ENCODE measurements at places on chromosomes 5 and 9. TPM values are rescaled to one million over a fixed set of nuclear protein-coding genes. Genes with fewer than 3 reads are reported as not detected.

The GAPVD1 gene
- 6.9 TPM for polyA plus RNA-seq

The C9orf50 gene
- not detected for polyA plus RNA-seq

The ELOVL7 gene
- 3.4 TPM for polyA plus RNA-seq

The PHYHD1 gene
- 45.7 TPM for polyA plus RNA-seq

GRCh38 chr9:18366184-18366583 lies 107.8 kb upstream of the ADAMTSL1 start:
- no peak for DNase-seq

- no peak for DNase-seq
These were observed 26.7 kb upstream of the STK32A start for GRCh38 chr5:147208134-147208533.

DNA sequence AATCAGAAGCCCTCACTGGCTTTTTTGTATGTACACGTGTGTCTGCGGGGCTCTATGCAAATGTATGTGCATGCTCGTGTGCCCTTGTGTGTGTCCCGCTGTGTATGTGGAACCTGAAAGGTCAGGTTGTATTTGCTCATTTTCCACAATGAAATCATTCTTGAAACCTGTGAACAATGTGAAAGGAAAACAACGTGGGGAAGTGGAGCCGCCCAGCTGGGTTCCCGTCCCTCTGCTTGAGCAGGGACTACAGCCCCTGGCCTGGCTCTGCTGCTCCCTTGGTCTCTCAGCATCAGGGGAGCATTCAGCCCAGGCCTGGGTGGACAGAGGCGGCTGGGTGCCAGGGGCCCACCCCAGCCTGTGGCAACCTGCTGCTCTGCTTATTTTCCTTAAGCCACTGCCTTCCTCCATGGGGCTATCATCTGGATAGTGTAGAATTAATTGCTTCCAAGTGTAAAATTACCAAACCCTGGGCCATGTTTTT lies 3.0 kb downstream of the ECSCR start:
- no peak for DNase-seq

GRCh38 chr5:127324756-127325155 lies 34.2 kb downstream of the MEGF10 start:
- no peak for DNase-seq

GRCh38 chr5:77180167-77181081 lies 30.1 kb upstream of the PDE8B start:
- DNase-seq = peak; percentile 83

DNA sequence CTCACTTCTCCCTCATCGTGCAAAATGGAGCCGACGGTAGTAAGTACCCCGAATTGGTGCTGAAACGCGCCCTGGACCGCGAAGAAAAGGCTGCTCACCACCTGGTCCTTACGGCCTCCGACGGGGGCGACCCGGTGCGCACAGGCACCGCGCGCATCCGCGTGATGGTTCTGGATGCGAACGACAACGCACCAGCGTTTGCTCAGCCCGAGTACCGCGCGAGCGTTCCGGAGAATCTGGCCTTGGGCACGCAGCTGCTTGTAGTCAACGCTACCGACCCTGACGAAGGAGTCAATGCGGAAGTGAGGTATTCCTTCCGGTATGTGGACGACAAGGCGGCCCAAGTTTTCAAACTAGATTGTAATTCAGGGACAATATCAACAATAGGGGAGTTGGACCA lies 979 bp downstream of the PCDHGA12 start:
- DNase-seq = no peak

DNA sequence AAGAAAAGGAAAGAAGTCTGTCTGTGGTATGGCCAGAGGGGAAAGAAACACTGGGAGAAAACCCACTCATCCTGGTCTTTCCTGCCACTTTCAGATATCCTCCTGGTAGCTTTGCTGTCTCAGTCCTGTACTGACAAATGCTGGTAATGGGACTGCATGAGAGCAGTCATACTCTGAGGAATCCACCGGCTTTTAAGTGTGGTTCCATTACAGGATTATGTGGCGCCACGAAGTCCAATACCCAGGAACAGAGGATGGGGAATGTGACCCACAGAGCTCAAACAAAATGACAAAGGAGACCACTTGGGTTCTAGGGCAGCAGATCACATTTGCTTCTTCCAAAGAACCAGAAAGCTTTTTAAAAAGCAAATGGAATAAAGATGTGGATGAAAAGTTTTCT lies 26.3 kb upstream of the FBP1 start:
- no peak for DNase-seq

- no peak for DNase-seq
These were observed 411.6 kb downstream of the BRINP1 start for GRCh38 chr9:118957585-118957984.

DNA sequence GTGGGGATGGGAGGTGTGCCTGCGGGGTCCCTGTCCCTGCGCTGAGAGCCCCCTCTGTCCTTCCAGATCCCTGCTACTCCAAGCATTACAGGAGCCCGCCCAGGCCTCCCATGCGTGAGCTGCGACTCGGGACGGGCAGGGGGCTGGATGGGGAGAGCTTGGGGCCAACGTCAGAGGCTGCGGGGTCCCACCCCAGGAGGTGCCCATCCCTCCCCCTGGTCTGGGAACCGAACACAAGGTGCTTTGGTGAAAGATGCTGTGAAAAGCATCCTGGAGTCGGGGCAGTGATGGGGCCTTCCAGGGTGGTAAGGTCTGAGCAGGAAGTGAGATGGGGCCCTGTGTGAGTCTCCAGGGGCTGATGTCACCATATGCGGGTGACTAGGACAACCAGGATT lies 2.7 kb downstream of the LCN9 start:
- peak; percentile 52 for DNase-seq

DNA sequence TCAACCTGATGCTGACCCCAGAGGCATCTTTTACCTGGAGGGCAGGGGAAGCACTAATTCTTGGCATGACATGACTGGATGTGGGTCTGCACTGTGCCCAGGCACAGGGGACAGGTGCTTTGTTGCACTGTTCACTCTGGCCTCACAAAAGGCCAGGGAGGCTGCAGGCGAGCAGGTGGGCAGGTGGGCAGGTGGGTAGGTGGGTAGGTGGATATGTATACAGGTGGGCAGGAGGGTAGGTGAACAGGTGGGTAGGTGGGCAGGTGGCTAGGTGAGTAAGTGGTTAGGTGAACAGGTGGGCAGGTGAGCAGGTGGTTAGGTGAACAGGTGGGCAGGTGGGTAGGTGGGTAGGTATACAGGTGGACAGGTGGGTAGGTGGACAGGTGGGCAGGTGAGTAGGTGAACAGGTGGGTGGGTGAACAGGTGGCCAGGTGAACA lies 1.5 kb downstream of the PAEP start:
- no peak for DNase-seq

DNA sequence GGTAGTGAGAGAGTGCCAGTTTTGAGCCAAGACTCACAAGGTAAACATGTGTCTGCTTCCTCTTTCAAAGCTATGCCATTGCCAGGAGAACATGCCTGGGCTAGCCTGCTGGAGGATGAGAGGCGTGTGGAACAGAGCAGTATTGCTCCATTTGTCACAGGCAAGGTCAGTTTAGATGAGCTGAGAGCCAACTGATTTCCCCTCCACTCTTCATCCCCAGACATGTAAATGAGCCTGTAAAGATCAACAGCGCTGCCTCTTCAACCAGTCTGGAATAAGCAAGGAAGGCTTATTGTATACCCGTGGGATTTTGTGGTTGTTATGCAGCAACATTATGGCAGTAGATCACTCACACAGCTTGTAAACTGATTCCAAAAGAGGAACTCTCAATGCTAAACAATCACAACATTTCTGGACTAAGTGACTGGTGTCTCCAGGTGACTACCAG lies 8.2 kb upstream of the GDNF start:
- no peak for DNase-seq

- DNase-seq = no peak
These were observed 1.4 kb downstream of the MYO10 start for GRCh38 chr5:16934677-16935153.

DNA sequence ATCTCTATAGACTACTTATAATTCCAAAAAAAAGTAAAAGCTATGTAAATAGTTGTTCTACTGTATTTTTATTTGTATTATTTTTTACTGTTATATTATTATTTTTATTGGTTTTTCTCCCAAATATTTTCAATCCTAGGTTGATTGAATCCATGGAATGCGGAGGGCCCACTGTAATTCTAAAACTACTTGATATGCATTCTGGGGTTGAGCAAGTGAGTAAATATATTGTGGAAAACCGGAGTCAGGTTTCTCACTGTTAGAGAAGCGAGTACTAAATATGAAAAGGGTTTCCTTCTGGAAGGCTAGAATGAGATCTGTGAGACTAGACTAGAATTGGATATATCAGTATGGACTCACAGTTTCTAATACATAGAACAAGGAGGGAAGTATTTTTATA lies 66.5 kb downstream of the FBXW11 start:
- no peak for DNase-seq

DNA sequence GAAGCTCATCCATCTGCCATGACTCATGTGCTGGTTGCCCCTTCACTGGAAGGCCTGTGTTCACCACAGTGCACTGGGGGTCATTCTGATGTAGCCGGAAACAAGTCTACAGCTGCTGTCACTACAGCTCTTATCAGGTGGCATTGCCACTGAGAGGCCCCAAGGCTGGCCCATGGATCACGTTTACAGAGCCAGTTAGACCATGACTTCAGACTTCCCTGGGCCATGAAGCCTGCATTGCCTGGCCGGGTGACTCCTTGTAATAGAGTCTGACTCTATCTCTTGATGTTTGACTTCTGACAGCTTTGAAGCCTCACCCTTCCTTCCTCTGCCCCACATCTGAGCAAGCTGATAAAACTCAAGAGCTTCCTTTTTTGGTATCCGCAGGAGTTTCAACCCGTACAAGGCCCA lies 473.5 kb upstream of the DAP start:
- DNase-seq = no peak

Measured in pancreas (tissue), 10 donors.